ENCODE measurements at places on chromosomes 1 and 21.

- DNase-seq = no peak
These were observed 185.5 kb upstream of the ZC3H12A start for GRCh38 chr1:37288900-37289299.

DNA sequence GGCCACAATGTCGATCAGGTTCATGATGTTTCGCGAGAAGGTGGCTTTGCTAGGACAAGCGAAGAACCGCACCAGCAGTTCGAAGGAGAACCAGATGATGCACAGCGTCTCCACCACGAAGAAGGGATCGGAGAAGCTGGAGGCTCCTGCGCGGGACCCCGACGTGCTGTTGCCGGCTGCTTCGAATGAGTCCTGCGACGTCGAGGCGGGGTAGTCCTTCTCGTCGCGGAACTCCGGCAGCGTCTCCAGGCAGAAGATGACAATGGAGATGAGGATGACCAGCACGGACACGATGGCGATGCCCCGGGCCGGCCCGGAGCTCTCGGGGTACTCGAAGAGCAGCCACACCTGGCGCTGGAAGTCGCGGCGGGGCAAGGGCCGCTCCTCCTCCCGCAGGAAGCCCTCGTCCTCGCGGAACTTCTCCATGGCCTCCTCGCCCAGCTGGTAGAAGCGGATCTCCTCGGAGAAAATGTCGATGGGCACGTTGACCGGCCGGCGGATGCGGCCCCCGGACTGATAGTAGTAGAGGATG is 869 bp downstream of the KCNA3 start:
- peak; percentile 34 for DNase-seq

- DNase-seq = no peak
These were observed 10.1 kb downstream of the KDM1A start for GRCh38 chr1:23029337-23029736.

GRCh38 chr1:63799307-63799706 is 25.5 kb downstream of the ROR1 start:
- DNase-seq = no peak

DNA sequence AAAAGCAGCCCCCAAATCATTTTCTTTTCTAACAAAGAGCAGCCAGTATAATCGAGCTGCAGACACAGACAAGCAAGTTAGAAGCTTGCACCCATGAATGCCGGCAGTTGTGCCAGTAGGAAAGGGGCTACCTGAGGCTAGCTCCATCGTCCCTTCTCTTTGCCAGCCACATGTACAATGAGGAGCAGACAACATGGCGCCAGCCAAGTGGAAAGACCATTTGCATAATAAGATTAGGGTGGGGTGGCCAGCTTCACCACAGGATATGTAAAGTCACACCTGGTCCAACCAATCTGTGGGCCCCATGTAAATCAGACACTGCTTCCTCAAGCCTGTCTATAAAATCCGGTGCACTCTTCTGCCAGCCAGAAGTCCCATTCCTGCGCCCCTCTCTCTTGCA is 103.7 kb downstream of the CCDC185 start:
- no peak for DNase-seq

DNA sequence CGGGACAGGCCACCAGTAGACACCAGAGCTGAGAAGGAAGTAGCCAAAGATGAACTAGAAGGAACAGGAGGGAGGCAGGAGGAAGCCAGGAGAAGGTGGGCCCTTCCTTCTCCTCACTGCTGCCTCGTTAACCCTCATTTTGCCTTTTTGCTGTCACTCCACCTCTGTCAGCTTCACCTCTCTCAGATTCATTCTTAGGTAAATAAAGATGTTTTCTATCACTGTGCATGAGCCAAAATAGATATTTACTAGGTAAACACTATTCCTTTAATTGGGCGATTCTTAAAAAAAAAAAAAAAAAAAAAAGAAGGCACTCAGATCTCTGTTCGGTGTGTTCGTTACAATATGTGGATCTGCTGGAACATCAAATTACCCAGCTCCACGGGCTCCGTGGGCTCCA is 112.3 kb downstream of the GLUL start:
- no peak for DNase-seq

- no peak for DNase-seq
These were observed 27.7 kb downstream of the RPL5 start for GRCh38 chr1:92859400-92860039.

GRCh38 chr1:219782311-219782710 is 146.0 kb downstream of the SLC30A10 start:
- no peak for DNase-seq

GRCh38 chr1:202807451-202807925 is 733 bp downstream of the KDM5B start:
- DNase-seq = peak; percentile 22

- DNase-seq = no peak
These were observed 123.2 kb downstream of the DMRTB1 start for GRCh38 chr1:53582211-53583020.

GRCh38 chr1:925561-926421 is 2.1 kb downstream of the SAMD11 start:
- DNase-seq = no peak

GRCh38 chr1:172637522-172637921 is 21.4 kb upstream of the FASLG start:
- no peak for DNase-seq

- no peak for DNase-seq
These were observed 102.3 kb downstream of the TMEM53 start for GRCh38 chr1:44571712-44572571.

GRCh38 chr1:112040891-112041740 is 51.6 kb upstream of the KCND3 start:
- no peak for DNase-seq

DNA sequence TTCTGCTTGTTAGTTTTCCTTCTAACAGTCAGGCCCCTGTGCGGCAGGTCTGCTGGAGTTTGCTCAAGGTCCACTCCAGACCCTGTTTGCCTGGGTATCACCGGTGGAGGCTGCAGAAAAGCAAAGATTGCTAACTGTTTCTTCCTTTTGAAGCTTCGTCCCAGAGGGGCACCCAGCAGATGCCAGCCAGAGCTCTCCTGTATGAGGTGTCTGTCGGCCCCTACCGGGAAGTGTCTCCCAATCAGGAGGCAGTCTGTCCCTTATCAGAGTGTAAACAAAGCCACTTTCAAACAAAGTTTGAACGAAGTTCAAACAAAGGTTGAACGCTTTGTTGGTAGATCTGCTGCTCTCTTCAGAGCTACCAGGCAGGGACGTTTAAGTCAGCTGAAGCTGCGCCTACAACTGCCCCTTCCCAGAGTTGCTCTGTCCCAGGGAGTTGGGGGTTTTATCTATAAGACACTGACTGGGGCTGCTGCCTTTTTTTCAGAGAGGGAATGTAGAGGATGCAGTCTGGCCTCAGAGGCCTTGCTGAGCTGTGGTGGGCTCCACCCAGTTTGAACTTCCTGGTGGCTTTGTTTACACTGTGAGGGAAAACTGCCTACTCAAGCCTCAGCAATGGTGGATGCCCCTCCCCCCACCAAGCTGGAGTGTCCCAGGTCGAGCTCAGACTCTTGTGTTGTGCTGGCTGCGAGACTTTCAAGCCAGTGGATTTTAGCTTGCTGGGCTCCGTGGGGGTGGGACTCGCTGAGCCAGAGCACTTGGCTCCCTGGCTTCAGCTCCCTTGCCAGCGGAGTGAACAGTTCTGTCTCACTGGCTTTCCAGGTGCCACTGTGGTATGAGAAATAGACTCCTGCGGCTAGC is 401.8 kb downstream of the SRGAP2C start:
- DNase-seq = no peak

- DNase-seq = no peak
These were observed 11.1 kb downstream of the TNNI3K start for GRCh38 chr1:74246315-74246714.

GRCh38 chr1:67414574-67414973 is 15.6 kb downstream of the SERBP1 start:
- no peak for DNase-seq

- DNase-seq = no peak
These were observed 445.7 kb downstream of the AMY1C start for GRCh38 chr1:104195395-104195794.

GRCh38 chr1:219834314-219834917 is 93.9 kb downstream of the SLC30A10 start:
- no peak for DNase-seq

- DNase-seq = no peak
These were observed 148.4 kb downstream of the COP1 start for GRCh38 chr1:176058686-176059085.

DNA sequence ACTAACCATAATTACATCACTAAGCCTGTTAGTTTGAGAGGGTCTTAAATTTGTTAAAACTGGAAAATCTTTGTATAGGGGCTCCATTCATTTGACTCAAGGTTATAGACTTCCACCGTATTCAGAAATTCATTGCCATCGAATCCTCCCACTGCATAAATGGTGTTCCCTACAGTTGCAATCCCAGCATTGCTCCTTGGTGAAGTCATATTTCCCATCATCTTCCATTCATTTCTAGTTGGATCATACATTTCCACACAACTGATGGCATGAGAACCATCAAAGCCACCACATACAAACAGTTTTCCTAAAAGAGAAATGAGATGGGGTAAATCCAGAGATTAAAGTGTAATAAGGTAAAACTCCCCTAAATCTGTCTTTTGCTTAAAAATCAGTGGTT is 19.1 kb downstream of the IVNS1ABP start:
- DNase-seq = no peak

DNA sequence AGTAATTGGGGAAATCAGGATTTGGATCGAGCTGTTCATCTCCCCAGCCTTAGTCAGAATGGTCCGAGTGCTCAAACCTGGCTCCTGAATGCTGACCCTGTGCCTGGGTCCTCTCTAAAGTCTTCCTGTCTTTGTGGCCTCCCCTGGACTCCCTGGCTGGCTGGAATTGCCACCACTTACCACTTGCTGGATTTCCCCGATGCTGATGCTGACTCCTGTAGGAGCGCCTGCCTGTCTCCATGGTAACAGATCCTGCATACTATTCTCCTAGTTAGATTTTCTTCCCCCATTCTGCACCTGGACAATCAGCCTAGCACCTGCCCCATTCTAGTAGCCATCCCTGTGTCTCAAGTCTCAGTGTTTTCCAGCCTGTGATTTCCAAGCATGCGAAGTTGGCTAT is 382.2 kb upstream of the ESRRG start:
- DNase-seq = no peak

- DNase-seq = no peak
These were observed 553.3 kb upstream of the USP24 start for GRCh38 chr1:55768327-55768952.

- DNase-seq = no peak
These were observed 50.2 kb downstream of the SMYD2 start for GRCh38 chr1:214331180-214331579.

GRCh38 chr1:151799179-151800022 is 5.8 kb downstream of the LINGO4 start:
- no peak for DNase-seq

GRCh38 chr1:156431769-156432668 is 63.0 kb downstream of the RHBG start:
- no peak for DNase-seq

GRCh38 chr1:177905686-177906085 is 64.2 kb downstream of the SEC16B start:
- no peak for DNase-seq

DNA sequence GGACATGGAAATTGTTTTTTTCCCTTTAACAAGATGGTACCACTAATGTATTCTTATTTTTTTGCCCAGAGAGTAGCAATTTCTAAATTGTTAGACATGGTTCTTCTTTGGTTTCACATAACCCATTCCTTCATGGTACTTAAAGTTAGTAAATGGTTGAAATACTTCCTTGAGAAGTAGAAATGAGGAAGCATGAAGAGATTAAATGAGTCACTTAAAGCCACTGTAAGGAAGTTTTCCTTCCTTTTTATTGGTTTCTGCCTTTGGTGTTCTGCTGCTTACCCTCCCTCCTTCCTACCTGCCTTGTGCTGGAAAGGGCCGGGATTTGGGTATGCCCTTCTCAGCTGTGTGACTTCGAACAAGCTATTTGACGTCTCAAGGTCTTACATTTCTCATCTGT is 101.0 kb downstream of the KIF26B start:
- no peak for DNase-seq

DNA sequence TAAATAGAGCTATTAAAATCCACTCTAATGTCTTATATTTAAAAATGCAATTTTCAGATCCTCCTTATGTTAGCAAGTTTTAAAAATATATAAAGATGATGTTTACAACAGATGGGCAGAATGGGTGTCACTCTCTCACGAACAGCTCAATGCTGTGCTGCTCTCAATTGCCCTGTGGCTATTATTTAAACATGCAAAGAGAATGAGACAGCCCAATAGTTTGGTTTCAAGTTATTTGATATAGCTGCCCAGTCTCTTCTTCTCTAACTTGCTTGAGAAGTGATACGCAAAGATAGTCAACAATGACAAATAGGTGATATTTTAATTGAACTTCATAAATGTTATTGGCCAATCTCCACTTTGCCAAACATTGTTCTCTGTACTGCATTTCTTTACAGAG is 199.3 kb upstream of the GREM2 start:
- no peak for DNase-seq

- no peak for DNase-seq
These were observed 25.0 kb downstream of the NRIP1 start for GRCh38 chr21:15039607-15040299.

- no peak for DNase-seq
These were observed 61.4 kb downstream of the BRINP3 start for GRCh38 chr1:190416239-190416638.

DNA sequence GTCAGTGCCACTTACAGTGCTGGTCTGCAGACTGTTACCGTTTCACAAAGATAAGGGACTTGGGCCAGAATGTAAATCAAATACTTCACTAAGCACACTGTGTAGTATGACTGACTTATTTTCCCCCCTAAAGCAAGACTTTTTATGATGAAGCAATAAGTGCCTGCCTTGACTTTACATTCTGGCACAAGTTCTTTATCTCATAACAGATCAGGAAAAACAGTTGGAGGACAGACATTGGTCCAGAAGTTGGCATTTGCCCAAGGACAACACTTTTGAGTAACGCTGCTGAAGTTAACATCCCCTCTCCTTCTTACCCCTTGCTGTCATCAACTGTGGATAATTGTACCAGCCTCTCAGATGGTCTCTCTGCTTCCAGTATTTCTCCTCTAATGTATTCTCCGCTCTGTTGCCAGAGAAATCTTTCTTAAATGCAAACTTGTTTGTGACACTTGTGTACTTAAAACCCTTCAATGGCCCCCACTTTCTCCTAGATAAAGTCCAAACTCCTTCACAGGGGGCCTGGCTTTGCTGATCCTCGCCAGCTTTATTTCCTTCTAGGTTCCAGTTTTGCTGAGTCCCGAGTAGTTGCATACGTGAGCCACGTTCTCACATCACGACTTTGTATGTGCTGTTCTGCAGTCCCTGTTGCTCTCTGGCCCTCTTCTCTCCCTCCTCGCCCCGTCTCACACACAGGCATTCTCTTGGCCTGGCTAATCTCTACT is 45.7 kb downstream of the S1PR1 start:
- no peak for DNase-seq

GRCh38 chr1:6184083-6184783 is 4.1 kb upstream of the CHD5 start:
- DNase-seq = no peak
